ENCODE measurements at places on chromosomes 16 and 17.
A peak's percentile ranks its signal among the peaks of the same experiment; 100 is the strongest.

DNA sequence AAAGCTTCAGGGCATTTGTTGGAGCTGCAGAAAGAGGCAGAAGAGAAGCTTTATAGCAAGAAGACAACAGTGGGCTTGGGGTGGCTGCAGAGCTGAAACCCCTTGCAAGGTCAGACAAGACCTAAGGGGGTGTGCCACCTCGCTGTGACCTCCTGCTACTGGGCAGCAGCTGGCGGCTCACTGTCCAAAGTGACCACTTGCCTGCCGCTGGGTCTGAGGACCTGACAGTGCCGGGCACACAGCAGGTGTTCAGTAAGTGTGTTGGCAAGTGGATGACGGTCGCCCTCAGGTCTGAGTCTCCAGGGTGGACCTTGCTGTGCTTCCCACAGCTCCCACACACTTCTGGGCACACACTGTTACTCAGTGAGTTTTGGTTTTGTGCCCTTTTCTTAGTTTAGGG lies 336.5 kb downstream of the C16orf95 start:
- DNase-seq = no peak

DNA sequence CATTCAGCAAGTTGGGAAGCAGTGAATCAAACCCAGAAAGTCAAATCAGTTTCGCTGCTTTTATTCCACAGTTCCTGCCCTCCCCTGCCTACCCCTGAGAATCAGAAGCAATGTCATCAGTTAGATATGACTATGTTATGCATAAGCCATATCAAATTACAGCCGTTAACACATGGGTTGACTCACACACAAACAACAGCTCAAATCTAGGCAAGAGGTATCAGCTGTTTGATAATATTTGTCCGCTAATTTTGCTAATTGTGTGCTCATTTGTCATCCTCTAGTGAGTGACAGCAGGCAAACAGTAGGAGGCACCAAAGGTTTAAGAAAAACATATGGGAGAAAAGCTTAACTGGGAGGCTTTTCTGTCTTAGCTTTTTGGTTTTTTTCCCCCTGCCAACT lies 327.4 kb upstream of the CCL2 start:
- DNase-seq = peak; percentile 4

DNA sequence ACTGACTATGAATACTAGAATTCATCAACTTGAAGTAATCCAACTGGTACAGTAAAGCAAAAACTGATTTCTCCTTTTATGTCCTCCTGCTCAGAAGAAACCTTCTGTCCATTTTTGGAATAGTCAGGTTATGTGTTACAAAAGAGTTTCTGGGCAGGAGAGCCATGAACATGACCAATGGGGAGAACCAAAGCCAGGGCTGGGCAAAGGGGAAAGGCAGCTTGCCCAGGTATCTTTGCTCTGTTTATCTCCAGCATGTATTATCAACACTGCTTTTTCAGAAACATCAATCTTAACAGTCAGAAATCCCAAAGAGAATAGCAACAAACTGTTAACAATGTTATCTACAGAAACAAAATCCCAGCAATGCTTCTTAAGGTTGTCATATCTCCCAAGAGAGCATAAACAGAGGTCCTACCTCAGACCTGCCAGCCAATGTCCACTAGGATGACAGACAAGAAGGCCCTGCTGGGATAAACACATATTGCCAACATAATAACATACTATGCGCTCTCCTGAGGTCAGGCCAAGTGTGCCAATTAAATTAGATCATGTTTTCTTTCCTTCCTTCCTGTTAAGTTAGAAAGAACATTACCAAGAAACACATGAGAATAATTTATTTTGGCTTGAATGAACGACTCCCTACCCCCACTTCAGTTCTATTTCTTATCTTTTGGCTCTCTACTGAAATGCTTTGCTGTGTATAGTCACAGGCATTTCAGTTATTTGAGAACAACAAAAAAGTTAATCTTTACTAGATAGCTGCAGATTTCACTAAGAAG lies 28.0 kb downstream of the BLMH start:
- no peak for DNase-seq

- DNase-seq = no peak
Measured at GRCh38 chr16:54317101-54317611, 30.6 kb upstream of the IRX3 start.

GRCh38 chr16:50744881-50745280 lies 3.0 kb downstream of the CYLD start:
- DNase-seq = no peak

GRCh38 chr17:31385428-31386285 lies 5.8 kb upstream of the RAB11FIP4 start:
- no peak for DNase-seq

Data from cerebellar nuclear complex (tissue), 1 donor.